NCI-H524 (cell line): ENCODE measurements at places on chromosomes 5 and 9.

DNA sequence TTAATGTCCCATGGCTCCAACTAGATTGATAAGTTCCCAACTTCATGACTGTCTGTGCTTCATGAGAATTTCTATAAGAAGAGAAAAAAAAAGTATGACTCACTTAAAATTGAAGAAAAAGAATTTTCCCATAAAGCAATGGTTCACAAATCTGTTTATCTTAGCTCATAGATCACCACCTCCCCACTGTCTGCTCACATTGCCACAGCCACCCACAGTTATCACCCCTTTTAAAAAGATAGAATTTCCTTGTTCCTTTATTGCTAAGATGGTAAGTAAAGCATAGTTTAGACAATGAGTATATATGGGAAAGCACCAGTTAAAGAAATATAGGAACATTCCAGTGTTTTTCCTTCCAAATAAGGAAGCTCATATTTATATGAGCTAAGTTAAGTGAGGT is 67.1 kb downstream of the ALDH7A1 start:
- DNase-seq: no peak

GRCh38 chr9:126933334-126933980 is 18.9 kb downstream of the RALGPS1 start:
- DNase-seq: no peak

DNA sequence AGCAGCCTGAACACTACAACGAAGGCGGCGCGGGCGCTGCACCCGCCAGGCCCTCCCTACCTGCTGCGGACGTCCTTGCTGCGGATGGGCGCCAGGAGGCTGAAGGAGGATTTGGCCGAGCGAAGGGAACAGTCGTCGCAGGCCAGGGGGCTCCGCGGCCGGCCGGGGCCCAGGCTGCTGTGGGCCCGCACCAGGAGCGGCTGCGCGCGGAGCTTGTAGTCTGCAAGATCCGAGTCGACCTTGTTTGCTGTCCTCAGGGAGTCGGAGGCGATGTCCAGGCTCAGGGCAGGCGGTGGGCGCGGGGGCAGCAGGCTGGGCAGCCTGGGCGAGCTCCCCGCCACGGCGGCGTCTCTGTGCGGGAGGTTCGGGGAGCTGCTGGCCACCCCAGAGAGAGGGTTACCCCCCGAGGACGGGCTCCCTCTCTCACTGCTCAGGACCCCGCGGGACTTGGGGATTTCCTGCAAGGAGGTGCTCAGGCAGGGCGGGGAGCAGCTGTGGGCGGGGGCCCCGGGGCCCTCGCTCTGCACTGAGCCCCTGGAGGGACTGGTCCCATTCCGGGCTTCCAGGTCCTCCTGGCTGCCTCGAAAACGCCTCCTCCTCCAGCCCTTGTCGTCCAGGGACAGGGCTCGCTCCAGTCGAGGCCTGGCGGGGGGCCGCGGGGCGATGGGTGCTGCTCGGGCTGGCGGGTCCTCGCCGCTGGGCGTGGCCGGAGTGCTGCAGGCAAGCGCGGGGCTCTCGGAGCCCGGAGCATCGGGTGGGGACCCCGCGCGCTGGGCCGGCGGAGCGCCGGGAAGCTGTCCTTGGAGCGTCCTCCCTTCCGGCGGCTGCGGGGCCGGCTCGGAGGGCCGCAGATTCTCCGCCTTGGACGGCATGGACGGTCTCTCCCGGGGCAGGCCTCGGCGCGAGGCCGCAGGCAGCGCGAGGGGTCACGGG is 831 bp downstream of the INPP5E start:
- peak; percentile 41 for DNase-seq

- DNase-seq: no peak
Observed at GRCh38 chr5:108557686-108558085, 175.8 kb upstream of the FBXL17 start.

- peak; percentile 35 for DNase-seq
Observed at GRCh38 chr9:7320139-7320538, 479.4 kb downstream of the DMAC1 start.

DNA sequence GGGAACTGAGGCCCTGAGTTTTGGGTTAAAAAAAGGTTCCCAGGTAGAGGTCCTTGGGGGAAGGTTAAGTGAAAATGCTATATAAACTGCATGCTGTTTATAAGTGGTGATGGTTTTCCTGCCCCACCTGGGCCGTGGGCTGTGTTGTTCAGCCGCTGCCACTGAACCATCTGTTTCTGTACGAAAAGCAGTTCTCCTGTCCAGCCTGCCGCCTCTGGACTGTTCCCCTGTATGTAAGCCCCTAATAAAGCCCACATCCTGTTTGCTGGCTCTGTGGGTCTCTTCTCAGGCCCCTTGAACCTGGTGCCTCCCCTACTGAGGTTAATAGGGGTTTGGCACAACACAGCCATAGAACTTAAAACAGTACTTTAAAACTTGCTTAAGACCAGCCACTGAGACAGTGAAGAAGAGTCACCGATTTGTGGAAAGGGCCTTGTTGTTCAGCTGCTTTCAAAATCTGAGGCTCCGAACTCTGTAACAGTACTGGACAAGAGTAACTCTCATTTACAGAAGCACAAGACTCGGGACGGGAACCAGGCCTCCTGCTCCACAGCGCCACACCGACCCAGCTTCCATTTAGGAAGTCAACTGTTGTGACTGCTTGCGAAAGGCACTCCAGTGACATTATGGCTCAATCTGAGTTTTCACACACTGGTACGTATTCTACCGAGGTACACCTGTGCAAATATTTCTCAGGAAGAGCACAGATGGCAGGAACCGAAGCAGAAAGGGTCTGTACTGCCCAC is 192.5 kb downstream of the CDK5RAP2 start:
- DNase-seq: no peak
